ENCODE measurements at places on chromosomes 3 and 15. TPM values are rescaled to one million over a fixed set of nuclear protein-coding genes. Genes with fewer than 3 reads are reported as not detected.

The SH2D7 gene
- not detected for total RNA-seq

The BLM gene
- total RNA-seq = 0.33 TPM

The CDC25A gene
- 0.80 TPM for total RNA-seq

- no peaks in the 10 kb centered on the region for H3K27me3 ChIP-seq
- no peak overlapping the region for H3K4me3 ChIP-seq
- H3K36me3 ChIP-seq = no peaks in the 10 kb centered on the region
- H3K27ac ChIP-seq = no peak overlapping the region
Observed at GRCh38 chr3:40597441-40597840, 72.7 kb downstream of the ZNF621 start.

DNA sequence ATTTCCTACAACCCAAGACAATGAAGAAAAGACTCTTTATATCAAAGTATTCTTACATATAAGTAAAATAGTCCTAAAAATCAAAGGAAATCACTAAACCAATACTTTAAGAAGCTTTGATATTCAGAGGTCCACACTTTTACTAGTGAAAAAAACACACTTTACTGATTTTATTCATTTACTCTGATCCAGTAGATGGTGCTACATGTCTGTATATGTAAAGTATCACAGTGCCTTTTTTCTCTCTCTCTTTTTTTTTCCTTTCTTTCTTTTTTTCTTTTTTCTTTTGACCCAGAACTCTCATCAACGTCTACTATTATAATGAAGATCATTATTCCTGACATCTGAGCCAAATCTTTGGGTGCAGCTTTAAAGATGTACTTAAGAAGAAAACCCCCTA is 10.8 kb upstream of the CCDC39 start:
- no peaks in the 10 kb centered on the region for H3K4me1 ChIP-seq
- no peaks in the 10 kb centered on the region for H3K27me3 ChIP-seq
- H3K36me3 ChIP-seq = no peaks in the 10 kb centered on the region
- no peak for DNase-seq
- no peak overlapping the region for H3K4me3 ChIP-seq
- H3K27ac ChIP-seq = no peak overlapping the region

The HES1 gene
- total RNA-seq = 87.2 TPM

DNA sequence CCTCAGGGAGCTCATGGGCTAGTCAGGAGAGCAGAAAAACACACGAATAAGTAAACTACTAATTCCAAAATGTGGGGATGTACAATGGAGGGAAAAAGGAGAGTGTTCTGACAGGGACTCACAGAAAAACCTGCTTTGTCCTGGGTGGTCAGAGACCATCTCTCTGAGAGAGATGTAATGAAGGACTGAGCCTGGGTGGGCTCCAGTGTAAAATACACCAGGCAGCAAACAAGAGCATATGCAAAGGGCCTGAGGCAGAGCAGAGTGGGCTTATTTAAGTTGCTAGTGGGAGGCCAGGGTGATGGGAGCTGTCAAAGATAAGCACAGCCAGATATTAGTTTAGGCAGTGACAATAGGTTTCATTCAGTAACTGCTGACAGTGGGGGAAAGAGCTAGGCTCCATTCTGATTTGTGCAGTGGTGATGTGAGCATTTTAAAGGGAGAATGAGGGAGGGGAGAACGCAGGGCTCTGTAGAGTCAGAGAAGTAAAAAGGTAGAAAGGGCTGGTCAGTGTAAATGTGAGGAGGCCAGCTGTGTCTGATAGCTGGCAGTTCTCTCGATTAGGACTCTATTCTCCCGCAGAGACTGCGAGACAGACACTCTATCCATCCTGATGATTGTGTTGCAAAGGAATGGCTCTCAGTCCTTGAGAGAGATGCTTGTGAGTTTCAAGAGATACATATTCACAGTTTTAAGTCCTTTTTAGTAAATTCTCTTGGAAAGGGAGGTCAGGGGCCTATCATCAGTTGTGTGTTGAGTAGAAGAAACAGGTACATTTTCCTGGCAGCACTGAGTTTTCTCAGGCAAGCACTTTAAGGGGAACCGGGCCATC is 3.5 kb downstream of the TF start:
- H3K4me3 ChIP-seq = no peak overlapping the region
- peaks cover 10% of the 10 kb centered on the region for H3K27me3 ChIP-seq
- H3K36me3 ChIP-seq = no peaks in the 10 kb centered on the region
- no peaks in the 10 kb centered on the region for H3K4me1 ChIP-seq
- H3K27ac ChIP-seq = no peak overlapping the region

GRCh38 chr15:29857221-29857789 is 35.0 kb upstream of the TJP1 start:
- no peak overlapping the region for H3K4me3 ChIP-seq
- no peaks in the 10 kb centered on the region for H3K36me3 ChIP-seq
- no peaks in the 10 kb centered on the region for H3K27me3 ChIP-seq
- DNase-seq = no peak
- H3K4me1 ChIP-seq = no peaks in the 10 kb centered on the region
- H3K27ac ChIP-seq = no peak overlapping the region

GRCh38 chr15:72790302-72790910 is 6.8 kb upstream of the ADPGK start:
- no peaks in the 10 kb centered on the region for H3K36me3 ChIP-seq
- H3K27me3 ChIP-seq = no peaks in the 10 kb centered on the region
- no peak overlapping the region for H3K4me3 ChIP-seq
- H3K4me1 ChIP-seq = peaks cover 3% of the 10 kb centered on the region

The DALRD3 gene
- total RNA-seq = 48.4 TPM

DNA sequence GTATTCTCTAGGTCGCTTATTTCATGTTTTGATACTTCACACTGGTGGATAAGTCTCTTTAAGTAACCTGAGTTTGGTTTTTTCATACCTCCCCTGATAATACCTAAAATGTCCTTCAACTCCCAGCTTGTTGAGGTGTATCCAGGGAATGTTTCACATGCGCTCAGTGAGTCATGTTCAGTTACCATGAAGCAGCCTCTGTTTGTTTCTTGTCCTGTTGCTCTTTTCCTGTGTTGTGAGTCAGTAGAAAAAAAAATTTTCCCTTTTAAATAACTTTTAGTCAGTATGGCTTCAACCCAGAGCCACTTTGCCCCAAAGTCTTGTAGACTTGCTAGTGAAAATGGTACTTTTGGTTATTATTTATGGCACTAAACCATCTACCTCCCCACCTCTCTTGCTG is 278.4 kb upstream of the ZPLD1 start:
- no peaks in the 10 kb centered on the region for H3K27me3 ChIP-seq
- H3K27ac ChIP-seq = no peak overlapping the region
- DNase-seq = no peak
- no peaks in the 10 kb centered on the region for H3K4me1 ChIP-seq
- H3K4me3 ChIP-seq = no peak overlapping the region
- no peaks in the 10 kb centered on the region for H3K36me3 ChIP-seq

The RAB6B gene
- 3.9 TPM for total RNA-seq

DNA sequence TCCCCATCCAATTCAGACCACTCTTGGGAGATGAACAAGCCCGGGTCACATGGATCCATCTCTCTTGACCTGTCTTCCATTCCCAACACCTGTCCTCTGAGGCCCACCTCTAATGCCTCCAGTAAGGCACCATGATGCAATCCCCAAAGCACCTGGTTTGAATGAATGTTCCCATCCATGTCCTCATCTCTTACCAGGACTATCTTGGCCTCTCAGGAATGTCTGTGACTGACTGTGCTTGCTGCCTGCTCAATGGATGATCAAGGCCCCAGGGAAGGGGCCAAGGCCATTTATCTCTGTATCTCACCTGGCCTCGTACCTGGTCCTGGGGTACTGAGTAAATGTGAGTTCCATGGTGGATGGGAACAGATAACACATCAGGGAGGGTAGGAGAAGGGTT is 49.7 kb downstream of the SLCO2A1 start:
- no peak overlapping the region for H3K4me3 ChIP-seq
- DNase-seq = no peak
- H3K27ac ChIP-seq = peak overlapping the region; percentile 19
- no peaks in the 10 kb centered on the region for H3K27me3 ChIP-seq
- H3K4me1 ChIP-seq = no peaks in the 10 kb centered on the region

GRCh38 chr3:195056506-195056905 is 214.5 kb downstream of the XXYLT1 start:
- no peaks in the 10 kb centered on the region for H3K4me1 ChIP-seq
- no peaks in the 10 kb centered on the region for H3K27me3 ChIP-seq
- no peaks in the 10 kb centered on the region for H3K36me3 ChIP-seq
- DNase-seq = no peak
- H3K27ac ChIP-seq = no peak overlapping the region
- H3K4me3 ChIP-seq = no peak overlapping the region
